ENCODE measurements at places on chromosomes 6 and 20. TPM values are rescaled to one million over a fixed set of nuclear protein-coding genes. Genes with fewer than 3 reads are reported as not detected.

DNA sequence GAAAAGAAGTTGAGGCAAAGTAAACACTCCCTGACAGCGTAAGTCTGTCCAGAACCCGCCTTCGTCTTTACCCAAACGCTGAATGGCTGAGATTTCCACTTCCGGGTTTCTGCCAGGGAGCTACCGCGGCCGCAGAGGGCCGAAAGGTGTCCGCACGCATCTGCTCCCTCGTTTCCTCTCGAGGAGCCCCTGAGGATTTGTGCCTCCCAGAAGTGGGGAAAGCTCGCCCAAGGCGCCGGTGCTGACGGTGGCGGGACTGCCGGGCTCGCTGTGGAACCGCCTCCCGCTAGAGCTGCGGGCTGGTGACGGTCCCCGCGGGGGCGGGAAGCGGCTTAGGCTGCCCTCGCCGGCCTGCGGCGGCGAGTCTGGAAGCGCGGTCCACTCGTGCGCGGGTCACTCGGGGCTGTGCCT is 1760.2 kb upstream of the DEFB115 start:
- peak; percentile 48 for ATAC-seq

GRCh38 chr6:113809826-113810225 is 47.3 kb upstream of the MARCKS start:
- peak; percentile 43 for ATAC-seq

DNA sequence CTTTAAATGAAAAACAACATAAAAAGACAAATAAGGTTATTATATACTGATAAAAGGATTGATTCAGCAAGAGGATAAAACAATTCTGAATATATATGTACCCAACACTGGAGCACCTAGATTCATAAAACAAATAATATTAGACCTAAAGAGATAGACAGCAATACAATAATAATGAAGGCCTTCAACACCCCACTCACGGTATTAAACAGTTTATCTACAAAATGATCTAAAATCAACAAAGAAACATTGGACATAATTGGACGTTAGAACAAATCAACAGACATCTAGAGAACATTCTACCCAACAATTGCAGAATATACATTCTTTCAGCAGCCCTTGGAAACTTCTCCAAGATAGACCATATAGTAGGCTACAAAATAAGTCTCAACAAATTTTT is 24.1 kb downstream of the TREM1 start:
- ATAC-seq, result no peak

UCKL1 gene
- 27.7 TPM for total RNA-seq

DNA sequence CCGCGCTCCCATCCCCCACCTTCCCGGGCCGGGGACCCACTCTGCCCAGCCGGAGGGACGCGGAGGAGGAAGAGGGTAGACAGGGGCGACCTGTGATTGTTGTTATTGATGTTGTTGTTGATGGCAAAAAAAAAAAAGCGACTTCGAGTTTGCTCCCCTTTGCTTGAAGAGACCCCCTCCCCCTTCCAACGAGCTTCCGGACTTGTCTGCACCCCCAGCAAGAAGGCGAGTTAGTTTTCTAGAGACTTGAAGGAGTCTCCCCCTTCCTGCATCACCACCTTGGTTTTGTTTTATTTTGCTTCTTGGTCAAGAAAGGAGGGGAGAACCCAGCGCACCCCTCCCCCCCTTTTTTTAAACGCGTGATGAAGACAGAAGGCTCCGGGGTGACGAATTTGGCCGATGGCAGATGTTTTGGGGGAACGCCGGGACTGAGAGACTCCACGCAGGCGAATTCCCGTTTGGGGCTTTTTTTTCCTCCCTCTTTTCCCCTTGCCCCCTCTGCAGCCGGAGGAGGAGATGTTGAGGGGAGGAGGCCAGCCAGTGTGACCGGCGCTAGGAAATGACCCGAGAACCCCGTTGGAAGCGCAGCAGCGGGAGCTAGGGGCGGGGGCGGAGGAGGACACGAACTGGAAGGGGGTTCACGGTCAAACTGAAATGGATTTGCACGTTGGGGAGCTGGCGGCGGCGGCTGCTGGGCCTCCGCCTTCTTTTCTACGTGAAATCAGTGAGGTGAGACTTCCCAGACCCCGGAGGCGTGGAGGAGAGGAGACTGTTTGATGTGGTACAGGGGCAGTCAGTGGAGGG is 2.8 kb downstream of the SOX4 start:
- peak; percentile 19 for ATAC-seq
